ENCODE measurements at places on chromosomes 2 and 18.

DNA sequence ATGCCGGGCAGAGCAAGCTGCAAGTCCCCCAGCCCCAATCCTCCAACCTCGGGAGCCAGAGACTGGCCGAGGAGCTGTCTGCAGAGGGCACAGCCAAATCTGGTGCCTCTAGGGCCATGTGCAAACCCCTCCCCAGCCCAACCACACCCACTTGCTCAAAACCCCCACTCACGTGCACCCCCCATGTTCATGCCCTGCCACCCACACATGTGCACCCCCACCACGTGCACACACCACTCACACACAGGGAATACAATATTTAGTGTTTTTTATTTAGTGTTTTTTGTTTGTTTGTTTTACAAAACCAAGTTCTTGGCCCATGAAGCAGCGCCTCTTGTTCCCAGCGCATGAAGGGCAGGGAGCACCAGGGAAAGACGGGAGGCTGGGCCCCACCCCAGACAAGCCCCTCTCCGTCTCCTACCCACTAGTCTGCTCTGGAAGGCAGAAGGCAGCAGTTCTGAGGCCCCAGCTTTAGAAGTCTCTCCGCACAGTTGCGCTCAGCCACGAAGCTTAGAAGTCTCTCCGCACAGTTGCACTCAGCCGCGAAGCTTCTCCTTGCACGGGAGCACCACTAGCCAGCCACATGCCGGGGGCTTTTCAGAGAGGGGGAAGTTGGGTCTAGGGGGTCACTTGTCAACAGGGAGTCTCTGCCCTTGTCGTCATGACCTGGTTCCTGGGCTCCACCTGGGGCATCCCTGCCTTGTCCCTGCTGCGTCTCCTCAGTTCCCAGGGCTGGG lies 276.1 kb upstream of the HDAC4 start:
- no peak for DNase-seq

GRCh38 chr18:568731-569130 lies 11.4 kb upstream of the CETN1 start:
- no peak for DNase-seq

GRCh38 chr2:30932870-30933269 lies 125.6 kb upstream of the CAPN13 start:
- DNase-seq: no peak

GRCh38 chr2:115036818-115037217 lies 594.4 kb downstream of the DPP10 start:
- DNase-seq: no peak

- no peak for DNase-seq
Observed at GRCh38 chr2:179240481-179241451, 23.9 kb downstream of the SESTD1 start.

DNA sequence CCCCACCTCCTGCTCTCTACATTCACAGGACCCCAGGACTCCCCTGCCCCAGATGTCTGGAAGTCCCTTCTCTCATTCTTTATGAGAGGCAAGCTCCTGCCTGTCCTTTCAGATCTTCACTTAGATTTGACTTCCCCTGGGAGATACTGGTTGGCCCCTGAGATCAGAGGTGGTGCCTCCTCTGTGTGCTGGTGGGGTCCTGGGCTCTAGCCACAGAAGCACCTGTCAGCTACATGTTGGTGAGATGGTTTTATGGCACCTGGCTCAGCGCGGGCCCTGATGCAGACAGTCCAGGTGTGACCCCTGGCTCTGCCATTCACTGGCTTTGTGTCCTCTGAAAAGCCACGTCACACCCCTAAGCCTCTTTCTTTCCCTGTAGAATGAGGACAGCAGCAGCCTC lies 369.6 kb upstream of the ID2 start:
- no peak for DNase-seq

- no peak for DNase-seq
Observed at GRCh38 chr2:9754532-9754887, 88.8 kb upstream of the TAF1B start.

GRCh38 chr18:49067071-49067470 lies 116.3 kb upstream of the SMAD7 start:
- no peak for DNase-seq

DNA sequence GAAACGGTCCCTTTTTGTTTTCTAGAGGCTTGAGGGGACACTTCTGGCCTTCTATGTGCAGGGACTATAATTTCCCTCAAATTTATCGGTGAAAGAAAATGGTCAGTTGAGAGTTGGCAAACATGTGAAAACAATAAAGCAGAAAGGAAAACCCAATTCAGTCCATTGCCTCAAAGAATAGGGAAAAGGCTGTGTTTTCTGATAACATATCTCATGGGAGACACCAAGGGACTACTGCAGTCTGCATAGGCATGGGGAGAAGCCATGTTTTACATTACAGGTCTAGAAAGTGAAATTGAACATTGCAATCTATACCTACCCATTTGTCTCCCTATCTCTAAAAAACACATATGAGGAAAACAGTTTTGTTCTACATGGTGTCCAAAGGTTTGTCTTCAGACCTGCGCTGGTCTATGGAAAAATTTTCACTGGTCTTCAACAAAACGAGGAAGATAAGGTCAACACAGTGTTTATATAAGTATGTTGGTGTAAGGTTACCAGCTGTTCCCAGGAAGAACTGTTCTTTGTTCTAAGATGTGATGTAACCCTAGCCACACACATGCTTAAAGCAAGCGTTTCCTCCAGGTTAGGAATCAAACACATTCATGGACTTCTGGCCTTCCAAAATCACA lies 179.7 kb downstream of the MREG start:
- no peak for DNase-seq

DNA sequence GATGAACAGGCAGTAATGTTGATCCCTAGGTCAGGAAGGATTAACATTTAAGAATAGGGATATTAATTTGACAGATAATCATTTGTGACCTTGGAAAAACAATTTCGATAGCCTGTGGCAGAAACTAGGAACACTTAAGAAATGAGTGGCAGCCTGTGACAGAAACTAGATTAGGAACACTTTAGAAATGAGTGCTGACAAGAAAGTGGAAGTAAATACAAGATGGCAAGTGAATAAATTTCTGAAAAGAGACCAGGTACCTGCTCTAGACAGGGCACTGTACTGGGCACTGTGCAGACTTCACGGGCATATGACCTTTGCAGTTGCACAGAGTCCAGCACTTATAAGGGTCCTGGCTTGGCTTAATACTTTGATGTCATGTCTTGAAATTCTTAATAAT lies 5.5 kb upstream of the HNRNPA3 start:
- no peak for DNase-seq

GRCh38 chr2:187638840-187639239 lies 84.6 kb upstream of the TFPI start:
- no peak for DNase-seq

DNA sequence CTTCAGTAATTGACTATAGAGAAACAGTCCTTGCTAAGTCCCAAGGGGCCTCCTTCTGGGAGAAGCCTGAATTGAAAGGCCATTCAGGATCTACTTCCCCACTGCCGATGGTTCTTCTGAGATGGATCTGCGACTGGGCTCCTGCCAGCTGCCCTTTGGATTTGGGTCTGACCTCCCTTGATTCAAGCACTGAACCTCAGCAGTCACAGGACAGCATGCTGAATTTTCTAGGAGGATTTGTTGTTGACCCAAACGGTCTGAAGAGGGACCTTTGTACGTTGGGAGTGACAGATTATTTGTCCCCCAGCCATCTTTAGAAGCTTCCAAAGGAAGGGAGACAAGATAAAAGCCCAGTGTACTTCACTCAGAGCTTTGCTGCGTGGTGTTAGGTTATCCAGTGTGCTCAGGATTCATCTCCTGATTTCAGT lies 67.1 kb downstream of the NXPH2 start:
- no peak for DNase-seq

- DNase-seq: no peak
Observed at GRCh38 chr2:19408592-19408991, 50.2 kb upstream of the OSR1 start.

DNA sequence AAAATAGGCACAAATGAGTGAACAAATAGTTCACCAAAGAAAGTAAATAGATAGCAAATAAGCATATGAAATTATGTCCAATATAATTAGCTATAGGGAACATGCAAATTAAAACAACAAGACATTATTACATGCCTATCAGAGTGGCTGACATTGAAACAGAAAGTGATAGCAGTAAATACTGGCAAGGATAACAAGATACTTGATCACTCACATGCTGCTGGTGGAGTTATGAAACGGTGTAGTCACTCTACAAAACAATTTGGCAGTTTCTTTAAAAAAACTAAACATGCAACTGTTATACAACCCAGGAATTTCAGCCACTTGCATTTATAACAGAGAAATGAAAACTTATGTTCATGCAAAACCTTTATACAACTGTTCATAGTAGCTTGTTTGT lies 439.2 kb upstream of the ACVR2A start:
- no peak for DNase-seq

DNA sequence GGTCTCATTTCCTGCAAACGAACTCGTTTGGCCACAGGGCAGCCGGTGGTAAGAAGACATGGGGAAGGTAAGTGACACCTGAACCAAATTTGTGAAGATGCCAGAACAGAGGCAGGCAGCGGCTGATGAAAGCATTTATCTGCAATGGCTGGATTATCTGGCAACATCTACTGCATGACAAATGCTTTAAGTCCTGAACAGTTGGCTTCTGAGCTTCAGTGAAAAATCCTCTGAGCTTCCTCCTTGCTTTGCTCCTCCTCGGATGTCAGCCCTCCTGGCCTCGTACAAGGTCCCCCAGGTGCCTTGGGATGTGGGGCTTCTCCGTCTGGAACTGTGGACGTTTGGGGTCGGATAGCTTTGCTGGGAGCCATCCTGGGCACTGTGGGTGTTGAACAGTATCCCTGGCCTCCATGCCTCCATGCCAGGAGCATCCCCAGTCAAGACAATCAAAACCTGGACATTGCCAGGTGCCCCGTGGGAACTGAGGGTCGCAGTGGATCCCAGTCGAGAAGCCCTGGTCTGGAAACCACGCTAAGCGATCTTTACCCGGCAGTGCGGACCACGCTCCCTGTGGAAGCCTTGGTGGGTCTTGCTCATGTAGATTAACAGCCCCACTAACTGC lies 49.3 kb downstream of the KCNG2 start:
- no peak for DNase-seq

DNA sequence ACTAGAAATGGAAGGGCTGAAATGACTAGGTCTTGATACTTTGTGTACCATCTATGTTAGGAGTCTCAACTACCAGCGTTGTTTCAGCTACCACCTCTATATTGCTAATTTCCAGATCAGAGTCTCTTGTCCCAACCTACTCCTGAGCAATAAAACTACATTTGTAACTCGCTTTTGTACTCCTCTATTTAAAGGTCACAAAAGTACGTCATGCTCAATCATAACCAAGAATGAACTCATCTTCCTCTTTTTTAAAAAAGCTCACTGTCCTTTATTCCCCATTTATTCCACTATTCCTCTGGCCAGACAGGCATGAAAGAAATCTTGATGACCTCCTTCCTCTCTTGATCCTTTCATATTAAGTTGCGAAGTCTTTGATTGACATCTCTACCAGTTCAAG lies 11.2 kb upstream of the MATN3 start:
- no peak for DNase-seq

- no peak for DNase-seq
Observed at GRCh38 chr2:71749671-71750101, 296.3 kb downstream of the DYSF start.

GRCh38 chr2:209762563-209762962 lies 9.1 kb upstream of the UNC80 start:
- DNase-seq: no peak

DNA sequence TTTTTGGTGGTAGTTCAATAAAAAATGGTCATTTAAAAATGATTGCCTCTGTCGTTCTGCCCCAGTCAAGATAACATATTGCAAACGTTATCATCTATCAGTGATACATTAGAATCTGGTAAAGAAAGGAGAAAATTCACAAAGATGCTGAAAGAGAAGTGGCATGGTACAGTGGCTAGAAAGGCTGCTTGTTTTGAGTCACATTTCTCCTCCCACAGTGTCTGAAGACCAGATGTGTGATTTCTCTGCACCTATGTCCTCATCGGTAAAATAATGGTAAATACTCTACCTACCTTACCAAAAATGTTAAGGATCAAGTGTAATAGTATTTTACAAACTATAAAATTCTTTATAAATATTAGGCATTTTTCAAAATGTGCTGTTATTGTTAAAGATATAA lies 76.1 kb upstream of the NOSTRIN start:
- DNase-seq: no peak

GRCh38 chr2:146807568-146808168 lies 1037.2 kb upstream of the ACVR2A start:
- DNase-seq: no peak

DNA sequence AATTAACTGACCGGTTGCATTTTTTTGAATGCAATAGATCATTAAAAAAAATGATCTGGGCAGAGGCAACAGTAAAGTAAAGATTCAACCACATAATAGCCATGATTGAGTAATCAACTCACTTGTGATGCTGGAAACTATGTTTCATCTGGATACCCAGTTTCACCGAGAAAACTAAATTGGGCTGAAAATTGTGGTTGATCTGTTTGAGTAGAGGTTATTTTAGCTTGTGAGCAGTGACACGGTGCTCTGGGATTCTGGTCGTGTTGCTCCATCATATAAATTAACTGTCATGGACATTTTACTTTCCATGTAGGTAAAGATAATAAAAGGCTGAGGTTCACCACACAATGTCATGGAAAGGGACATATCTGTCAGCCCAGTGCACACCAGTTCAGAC lies 58.7 kb downstream of the CD226 start:
- no peak for DNase-seq

DNA sequence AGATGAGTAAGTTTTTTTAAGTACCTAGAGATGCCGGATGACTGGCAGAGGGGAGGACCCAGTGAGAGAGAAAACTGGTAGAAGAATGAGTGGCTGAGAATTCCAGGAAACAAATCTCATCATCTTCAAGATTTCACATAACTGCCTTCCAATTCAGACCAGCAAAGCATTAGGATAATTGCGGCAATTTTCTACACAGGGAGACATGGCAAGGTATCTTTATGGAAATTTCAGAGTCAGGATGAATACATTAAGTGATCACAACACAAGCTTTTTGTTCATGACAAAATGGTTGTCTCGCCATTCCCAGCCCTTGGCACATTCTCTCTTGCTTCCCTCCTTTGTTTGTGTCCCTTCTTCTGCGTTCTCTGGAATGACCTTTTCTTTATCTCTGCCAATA lies 82.1 kb downstream of the ALK start:
- DNase-seq: no peak

- DNase-seq: no peak
Observed at GRCh38 chr2:99648906-99649789, 159.3 kb upstream of the REV1 start.

GRCh38 chr2:196096982-196097745 lies 28.5 kb upstream of the DNAH7 start:
- no peak for DNase-seq

DNA sequence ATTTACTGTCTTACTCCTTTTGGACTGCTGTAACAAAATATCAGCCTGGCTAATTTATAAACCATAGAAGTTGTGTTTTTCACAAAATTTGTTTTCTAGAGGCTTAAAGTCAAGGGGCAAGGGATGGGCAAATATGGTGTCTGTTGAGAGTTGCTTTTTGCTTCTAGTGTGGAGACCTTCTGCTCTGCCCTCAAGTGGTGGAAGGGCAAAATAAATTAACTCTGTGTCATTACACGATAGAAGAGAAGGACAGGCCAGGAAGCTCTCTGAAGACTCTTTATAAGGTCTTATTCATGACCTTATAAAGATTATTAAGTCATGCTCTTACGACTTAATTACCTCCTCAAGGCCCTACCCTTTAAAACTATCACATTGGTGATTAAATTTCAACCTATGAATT lies 181.2 kb upstream of the LRATD1 start:
- no peak for DNase-seq
